ENCODE measurements at places on chromosomes 3 and 15.

DNA sequence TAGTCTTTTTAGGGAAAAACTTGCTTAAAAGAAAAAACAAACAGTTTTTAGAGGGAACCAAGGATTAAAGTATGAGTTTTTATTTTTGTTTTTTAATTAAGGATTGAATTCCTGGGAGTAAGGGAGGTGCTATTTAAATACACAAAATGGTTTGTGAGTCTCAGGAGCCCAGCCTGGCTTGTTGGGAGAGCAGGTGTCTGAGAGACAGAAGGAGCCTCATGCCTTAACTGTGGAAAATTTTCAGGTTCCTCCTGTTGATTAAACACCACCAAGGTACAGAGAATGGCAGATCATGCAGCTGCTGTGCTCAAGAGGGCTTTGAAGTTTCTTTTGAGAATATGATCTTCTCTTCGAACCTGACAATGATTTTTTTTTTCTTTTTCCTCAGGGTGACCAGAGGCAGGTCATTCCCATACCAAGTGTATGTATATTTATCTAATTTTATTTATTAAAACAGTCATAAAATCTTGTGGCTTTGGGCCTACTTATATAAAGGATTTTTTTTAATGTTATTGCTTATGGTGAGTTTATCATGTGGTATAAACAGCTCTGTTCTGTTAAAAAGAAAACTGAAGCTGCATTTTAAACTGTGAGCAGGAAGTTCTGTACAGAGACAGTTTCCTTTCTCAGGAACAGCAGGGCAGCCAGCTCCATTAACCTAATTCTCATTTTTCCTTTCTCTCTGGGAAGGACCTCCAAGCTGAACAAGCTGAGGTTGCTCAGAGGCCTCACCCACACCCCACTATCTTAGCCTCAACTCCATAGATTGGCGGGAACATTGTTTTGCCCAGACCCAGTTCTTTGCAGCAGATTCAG, 33.7 kb upstream of the VILL start:
- no peak for DNase-seq

DNA sequence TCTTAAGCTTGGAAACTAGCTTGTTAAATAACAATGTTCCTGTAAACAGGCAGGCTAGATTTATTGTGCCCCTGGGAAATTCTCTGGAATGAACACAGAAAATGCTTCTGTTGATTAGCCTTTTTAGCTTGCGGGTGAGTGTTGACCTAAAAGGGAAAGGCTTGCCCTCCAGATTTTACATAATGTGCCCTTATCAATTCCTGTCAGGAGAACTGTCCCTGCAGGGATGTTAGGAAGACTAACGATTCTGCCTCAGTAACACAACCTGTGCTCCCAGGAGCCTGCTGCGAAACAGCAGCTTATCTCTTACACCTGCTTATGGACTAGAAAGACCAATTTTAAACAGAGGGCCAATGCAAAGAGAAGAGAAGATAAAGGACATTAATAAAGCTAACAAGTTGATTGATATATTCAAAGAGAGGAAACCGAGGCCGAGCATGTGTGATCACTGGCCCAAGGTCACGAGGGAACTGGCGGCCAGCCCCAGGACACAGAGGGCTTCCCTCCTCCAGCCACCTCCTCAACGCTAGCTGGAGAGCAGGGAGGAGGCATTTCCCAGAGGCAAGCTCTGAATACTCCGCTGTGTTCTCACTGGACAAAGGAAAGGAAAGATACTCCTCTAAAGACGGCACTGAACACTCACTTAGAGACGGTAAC, 48.4 kb upstream of the TJP1 start:
- DNase-seq = no peak

GRCh38 chr3:50372349-50372748, 13.0 kb upstream of the TMEM115 start:
- DNase-seq = no peak

GRCh38 chr3:24177201-24177600, 232.1 kb downstream of the NR1D2 start:
- DNase-seq = no peak

GRCh38 chr3:161156936-161157335, 51.8 kb upstream of the B3GALNT1 start:
- DNase-seq = no peak

DNA sequence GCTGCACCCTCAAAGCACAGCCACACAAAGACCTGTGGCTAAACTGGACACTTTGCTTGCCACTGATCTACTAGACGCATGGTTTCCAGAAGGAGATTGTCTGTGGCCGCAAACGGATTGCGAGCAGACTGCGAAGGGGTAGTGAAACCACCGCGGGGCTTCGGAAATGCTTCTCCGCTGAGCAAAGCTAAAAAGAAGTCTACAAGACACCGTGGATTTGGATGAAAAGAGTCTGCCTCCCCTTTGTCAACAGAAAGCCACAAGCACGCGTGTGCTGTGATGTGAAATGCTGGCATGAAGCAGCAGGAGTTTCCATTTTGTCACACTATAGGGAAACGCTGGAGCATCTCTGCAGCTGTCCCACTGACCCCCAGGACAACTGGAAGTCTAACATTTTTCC, 63.0 kb downstream of the TMEM44 start:
- no peak for DNase-seq

DNA sequence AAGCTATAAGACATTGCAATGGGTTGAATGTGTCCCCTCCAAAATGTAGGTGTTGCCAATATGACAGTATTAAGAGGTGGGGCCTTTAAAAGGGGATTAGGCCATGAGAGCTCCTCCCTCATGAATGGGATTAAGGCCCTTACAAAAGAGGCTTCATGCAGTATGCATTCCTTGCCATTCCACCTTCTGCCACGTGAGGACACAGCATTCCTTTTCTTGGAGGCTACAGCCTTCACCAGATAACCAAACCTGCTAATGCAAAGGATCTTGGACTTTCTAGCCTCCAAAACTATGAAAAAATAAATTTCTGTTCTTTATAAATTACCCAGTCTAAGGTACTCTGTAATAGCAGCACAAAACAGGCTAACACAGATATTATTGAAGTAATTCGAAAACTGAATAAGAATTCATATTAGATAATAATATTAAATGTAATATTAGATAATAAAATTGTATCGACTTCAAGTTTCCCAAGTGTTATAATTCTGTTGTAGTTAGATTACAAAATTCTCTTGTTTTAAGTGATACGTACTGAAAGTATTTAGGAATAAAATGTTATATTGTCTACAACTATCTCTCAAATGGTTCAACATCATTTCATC, 29.4 kb upstream of the ATP8B4 start:
- no peak for DNase-seq

DNA sequence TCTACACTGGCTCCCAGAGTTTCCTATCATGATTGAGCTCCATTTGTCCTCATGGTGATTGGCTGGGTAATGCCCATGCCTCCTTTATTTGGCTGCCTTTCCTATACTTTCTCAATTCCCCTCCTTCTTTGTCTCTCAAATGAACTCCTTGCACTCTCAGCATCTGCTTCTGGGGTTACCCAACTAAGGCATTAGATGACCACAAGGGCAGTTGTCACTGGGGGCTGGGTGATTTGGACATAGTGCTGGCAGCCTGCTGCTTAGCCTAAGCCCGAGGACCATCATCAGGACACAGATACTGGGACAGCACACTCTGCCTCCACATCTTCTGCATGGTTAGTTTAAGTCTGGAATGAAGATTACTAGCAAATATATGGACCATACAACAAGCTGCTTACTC, 49.2 kb upstream of the LRRFIP2 start:
- DNase-seq = no peak

GRCh38 chr3:101988596-101988995, 139.3 kb downstream of the NFKBIZ start:
- no peak for DNase-seq

DNA sequence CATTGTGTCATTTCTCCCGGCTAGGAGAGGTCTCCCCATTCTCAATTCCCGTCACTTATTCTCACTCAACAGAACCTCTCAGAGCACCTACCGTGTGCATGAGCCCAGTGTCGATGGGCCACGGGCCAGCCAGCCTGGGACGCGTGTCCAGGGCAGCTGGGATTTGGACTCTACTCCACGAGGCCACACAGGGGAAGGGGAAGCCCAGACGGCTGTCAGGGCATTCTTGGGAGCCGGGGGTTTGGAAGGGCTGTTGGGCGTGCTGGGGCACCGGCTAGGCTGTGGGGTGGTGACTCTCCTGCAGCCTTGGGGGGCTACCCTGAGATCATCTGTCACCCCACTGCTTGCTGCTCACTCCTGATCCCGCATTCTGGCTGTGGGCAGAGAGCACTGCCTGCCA, 41.7 kb upstream of the PCSK6 start:
- DNase-seq = no peak

DNA sequence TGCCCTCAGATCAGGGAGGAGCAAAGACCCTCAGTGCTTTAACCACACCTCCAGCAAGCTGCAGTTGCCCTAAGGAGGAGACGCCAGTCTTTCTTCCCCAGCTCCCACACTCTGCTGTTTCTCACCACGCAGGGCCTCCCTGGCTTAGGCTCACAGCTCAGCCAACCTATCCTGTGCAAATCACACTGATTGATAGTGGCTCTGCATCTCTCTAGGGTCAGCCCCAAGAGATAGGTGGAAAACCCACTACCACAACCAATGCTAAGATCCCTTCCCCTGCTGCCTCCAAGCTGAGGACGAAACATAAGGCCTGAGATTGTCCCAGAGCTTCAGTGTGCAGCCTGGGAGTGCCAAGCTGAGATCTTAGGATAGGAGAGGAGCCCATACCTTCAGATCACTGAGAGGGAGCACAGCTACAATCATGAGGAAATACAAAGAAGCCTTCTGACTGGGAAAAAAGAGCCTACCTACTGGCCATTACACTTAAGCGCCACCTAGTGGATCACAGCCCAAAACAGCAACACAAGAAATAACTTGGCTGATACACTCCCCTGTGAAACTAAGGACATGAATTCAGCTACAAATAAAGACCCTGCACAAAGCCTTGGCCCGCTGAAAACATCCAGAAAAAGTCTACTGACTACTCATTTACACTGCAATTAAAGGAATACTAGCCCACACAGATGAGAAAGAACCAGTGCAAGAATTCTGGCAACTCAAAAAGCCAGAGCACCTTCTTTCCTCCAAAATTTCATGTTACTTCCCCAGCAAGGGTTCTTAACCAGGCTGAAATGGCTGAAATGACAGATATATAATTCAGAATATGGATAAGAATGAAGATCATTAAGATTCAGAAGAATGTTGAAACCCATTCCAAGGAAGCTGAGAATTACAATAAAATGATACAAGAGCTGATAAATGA, 271.5 kb upstream of the DCBLD2 start:
- no peak for DNase-seq

GRCh38 chr3:52240886-52241370, 2.0 kb upstream of the TWF2 start:
- DNase-seq = no peak

- DNase-seq = no peak
These were observed 6.5 kb downstream of the STT3B start for GRCh38 chr3:31539275-31539674.

DNA sequence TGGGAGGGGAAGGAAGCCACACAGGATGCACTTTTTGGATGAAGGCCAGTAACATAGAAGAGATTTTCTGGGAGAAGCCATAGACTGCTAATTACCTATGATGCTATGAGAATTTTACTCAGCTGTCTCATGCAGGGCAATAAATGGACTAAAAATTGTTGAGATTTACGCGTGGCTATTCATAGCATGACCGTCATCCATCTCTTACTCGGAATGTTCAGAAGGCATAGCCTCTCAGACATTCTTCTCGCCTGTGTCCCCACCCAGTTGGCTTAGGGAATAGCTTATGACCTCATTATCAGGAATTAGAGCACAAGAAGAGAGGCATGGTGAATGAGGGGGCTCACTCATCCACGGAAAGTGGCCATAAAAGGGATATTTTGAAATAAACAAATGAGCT, 107.9 kb upstream of the ATP10A start:
- DNase-seq = no peak

- DNase-seq = no peak
These were observed 254.5 kb upstream of the ROPN1 start for GRCh38 chr3:124246376-124246775.

DNA sequence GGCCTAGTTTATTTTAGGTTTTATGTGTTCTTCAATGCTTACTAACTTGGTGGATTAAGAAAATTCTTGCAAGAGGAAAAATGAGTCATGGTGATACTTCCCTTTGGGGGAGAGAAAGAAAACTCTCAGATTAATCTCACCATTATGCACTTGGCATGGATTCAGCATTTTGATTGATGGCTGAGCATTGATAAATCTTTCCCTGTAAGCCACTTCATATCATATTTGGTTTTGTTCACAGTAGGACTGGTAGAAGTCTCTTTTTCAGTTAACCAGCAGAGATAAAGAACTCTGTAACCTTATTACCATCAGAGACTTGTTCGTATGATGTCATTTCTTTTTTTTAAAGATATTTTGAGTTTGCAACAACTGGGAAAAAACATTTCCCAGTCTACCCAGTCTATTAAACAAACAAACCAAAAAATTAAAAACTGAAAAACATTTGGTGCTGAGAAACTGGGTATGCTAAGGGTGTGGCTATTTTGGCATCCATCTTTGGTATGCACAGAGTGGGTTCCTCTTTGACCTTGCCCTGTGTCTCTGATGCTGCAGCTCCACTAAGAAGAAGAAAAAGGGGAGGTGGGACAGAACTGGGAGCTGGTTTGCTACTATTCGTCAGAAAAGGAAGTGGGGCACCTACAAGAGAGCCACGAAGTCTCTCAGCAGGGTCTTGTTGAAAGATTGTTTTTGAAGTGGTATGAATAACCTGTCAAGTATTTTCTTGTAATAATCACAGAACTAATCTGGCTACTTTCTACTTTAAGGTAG, 17.2 kb downstream of the TMOD3 start:
- DNase-seq = no peak

DNA sequence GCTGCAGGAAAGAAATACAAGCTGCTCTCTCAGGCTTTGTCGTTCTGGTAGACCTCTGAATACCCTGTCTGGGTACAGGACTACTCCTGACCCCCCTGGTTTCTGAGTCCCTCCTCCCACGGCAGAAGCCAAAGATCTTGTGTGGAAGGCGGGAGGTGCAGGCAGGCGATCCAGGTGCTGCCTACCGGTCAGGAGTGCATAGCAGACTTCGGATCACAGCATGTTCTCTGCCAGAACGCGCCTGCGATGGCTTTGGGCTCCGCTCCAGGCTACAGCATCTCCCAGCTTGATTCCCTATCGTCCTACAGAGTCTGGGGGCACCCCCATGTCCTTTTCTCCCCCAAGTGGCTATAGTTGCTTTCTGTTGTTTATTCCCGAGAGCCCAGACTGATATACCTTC, 2.5 kb upstream of the CFAP100 start:
- DNase-seq = no peak

GRCh38 chr3:30622790-30623189, 16.4 kb downstream of the TGFBR2 start:
- DNase-seq = no peak

- no peak for DNase-seq
These were observed 1181.4 kb downstream of the ROBO2 start for GRCh38 chr3:78221300-78221699.

- no peak for DNase-seq
These were observed 77.4 kb upstream of the PCSK6 start for GRCh38 chr15:101566748-101567488.

- no peak for DNase-seq
These were observed 570.3 kb upstream of the CCDC54 start for GRCh38 chr3:106806964-106807363.

DNA sequence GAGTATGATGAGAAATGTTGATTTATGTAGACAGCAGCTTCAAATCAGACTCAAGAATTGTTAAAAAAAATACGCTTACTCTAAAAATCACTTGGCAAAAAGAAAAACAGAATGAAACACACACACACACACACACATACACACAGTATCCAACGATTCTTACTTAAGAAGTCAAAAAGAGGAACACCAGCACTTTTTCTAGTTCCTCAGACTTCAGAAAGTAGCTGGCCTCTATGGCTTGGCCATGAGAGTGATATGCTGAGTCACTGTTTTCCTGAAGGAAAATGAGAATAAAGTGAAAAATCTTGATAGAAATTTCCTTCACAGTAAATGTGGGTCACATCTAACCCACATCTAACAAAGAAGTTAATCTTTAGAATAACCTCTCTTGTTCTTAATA, 22.1 kb downstream of the CNTN3 start:
- DNase-seq = no peak

Data from Right ventricle myocardium inferior (tissue), 1 donor.